ENCODE measurements at places on chromosomes 16 and 17. TPM values are rescaled to one million over a fixed set of nuclear protein-coding genes. Genes with fewer than 3 reads are reported as not detected.

Gene PROCA1
- 3.8 TPM for total RNA-seq

Gene KRTAP4-9
- total RNA-seq: not detected

Gene TBKBP1
- total RNA-seq: 28.3 TPM

Gene KRTAP2-2
- total RNA-seq: not detected

Gene PMP22
- 49.7 TPM for total RNA-seq

Gene IRX5
- total RNA-seq: 15.2 TPM

Gene KRTAP3-1
- not detected for total RNA-seq

Gene ATP2C2
- 127 TPM for total RNA-seq

Gene ARSG
- 3.6 TPM for total RNA-seq

Gene AANAT
- total RNA-seq: not detected

Gene TPSD1
- 1.3 TPM for total RNA-seq

Gene STX8
- total RNA-seq: 39.2 TPM

Gene ADORA2B
- total RNA-seq: 18.8 TPM

Gene CHST4
- 0.34 TPM for total RNA-seq

Gene KRTAP4-16
- total RNA-seq: not detected

Gene TEKT1
- total RNA-seq: 0.54 TPM

Gene UBE2I
- total RNA-seq: 51.4 TPM

Gene PPY
- not detected for total RNA-seq

Measured in upper lobe of left lung (tissue), 6 donors.